ENCODE measurements at places on chromosomes 12 and 14.

- DNase-seq = no peak
Observed at GRCh38 chr14:103916636-103917262, 11.5 kb upstream of the TDRD9 start.

DNA sequence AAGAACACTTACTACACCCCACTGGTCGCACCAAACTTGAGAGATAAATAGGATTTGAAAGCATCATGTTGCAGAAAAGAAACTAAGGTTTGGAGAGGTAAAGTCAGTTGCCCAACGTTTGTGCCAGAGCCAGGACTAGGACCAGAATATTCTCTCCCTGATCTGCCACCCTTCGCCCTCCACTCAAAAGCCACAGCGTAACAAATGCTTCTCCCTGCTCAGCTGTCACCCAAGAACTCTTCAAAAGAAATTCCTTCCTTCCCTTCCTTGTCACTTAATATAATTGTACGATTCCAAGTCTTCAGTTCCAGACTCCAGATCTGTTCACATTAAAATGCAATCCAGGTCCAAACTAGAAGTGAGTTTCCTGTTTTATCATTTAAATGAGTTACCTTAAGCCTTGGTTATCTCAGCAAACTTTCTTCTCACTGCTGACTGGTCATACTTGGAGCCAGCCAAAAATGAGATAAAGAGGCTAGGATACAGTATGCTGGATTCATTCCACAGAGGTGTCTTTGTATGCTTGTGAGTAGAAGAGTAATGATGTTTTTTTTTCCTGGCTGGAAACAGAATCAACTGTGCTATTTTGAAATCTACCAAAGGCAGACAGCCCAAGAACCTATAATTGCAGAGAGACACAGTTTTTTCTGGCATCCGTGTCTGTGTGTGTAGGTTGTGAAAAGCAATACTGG, 12.8 kb upstream of the PPFIBP1 start:
- no peak for DNase-seq

DNA sequence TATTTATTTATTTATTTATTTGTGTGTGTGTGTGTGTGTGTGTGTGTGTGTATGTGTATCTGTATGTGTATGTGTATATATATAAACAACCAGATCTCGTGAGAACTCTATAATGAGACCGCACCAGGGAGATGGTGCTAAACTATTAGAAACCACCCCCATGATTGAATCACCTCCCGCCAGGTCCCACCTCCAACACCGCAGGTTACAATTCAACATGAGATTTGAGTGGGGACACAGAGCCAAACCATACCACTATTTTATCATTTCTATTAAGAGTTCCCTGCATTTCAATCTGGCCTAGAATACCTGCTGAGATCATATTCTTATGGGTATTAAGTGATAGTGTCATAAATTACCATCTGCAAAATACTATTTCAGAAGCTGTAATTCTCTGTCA, 243.8 kb upstream of the PLEKHG7 start:
- DNase-seq = no peak

DNA sequence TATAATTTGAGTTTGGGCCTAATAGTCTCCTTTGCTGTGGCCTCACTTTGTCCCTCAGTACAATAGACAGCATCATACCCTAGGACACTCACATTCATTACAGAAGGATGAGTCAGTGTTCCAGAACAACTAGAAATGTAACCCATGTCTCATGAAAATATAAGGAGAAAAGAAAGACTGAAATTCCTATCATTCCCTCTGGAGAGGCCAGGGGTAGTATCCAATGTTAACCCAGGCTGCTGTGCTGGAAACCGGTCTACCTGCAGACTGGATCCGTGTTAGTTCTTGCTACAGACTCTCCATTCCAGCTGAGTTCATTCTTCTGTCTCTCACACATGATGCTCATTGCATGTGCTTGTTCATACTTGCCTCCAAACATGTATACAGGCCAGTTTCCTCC, 75.8 kb upstream of the HOXC13 start:
- DNase-seq = no peak

- DNase-seq = no peak
Observed at GRCh38 chr12:14903386-14904098, 17.9 kb upstream of the MGP start.

DNA sequence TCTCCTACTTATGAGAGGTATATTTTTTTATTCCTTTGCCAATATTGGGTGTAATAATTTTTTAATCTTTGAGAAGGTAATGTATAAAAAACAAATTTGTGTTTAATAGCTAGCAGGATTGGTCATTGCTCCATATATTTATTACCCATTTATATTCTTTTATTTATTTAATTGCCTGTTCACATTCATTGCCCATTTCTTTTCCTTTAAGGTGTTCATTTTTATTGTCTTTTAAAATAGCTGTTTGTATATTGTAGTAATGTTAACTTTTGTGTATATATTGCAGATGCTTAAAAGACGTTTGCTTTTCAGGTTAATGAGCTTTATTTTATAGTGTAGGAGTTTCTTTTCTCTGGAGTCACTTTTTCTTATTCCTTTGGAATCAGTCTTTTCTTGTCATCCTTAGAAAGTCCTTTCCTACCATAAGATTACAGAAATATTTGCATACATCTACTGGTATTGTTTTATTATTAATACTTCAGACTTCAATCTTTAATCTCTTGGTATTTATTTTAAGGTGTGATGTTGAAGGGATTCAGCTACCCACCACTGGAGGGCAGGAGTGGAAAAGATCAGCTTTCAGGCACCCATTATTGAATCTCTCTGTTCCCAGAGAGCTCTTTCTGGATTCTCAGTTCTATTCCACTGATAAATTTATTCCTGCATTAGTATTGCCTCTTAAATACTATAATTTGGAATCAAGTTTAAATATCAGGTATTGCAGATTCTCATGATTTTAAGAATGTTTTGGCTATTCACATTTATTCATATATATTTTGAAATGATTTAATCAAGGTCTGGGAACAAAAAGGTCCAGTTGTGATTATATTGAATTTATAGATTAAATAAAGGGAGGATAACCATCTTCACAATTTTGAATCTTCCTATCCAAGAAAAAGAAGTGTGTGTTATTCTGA, 17.3 kb downstream of the PPM1A start:
- DNase-seq = no peak

GRCh38 chr14:49549446-49549845, 36.7 kb downstream of the RPS29 start:
- DNase-seq = no peak

DNA sequence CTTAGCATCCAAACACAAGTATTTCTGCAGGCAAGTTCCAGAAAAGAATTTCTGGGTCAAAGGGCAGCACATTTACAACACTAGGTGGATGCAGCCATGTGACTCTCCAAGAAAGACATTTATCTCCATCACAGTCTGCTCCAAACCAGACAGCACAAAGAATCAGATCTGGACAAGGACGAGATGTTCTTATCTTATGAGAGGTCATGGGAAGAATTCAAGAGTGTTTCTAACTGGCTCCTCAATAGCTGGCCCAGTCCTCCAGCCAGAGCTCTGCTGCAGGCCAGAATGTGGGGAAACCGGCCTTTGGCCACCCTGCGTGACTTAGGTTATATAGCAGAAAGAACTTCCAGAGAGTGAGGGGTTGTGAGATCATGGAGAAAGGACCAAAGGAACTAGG, 17.4 kb downstream of the TMEM119 start:
- DNase-seq = no peak

GRCh38 chr12:117583677-117584225, 222.3 kb upstream of the NOS1 start:
- no peak for DNase-seq

- DNase-seq = no peak
Observed at GRCh38 chr12:103205906-103206305, 248.4 kb downstream of the ASCL1 start.

Data from NCI-H1436 (cell line).